Stimulated activated CD4-positive, alpha-beta T cell treated with anti-CD3 and anti-CD28 coated beads, Interleukin-15, amount 100 ng/mL, for 48 hours (primary cell): ENCODE measurements at places on chromosomes 3 and 15.

- no peak for DNase-seq
Measured at GRCh38 chr3:153911116-153911515, 210.1 kb upstream of the ARHGEF26 start.

- no peak for DNase-seq
Measured at GRCh38 chr15:88383354-88383753, 83.8 kb downstream of the MRPL46 start.

GRCh38 chr15:67840749-67841512 lies 1.1 kb upstream of the RNU6-1 start:
- DNase-seq: no peak

- DNase-seq: no peak
Measured at GRCh38 chr3:159257954-159258353, 456.1 kb downstream of the MFSD1 start.

DNA sequence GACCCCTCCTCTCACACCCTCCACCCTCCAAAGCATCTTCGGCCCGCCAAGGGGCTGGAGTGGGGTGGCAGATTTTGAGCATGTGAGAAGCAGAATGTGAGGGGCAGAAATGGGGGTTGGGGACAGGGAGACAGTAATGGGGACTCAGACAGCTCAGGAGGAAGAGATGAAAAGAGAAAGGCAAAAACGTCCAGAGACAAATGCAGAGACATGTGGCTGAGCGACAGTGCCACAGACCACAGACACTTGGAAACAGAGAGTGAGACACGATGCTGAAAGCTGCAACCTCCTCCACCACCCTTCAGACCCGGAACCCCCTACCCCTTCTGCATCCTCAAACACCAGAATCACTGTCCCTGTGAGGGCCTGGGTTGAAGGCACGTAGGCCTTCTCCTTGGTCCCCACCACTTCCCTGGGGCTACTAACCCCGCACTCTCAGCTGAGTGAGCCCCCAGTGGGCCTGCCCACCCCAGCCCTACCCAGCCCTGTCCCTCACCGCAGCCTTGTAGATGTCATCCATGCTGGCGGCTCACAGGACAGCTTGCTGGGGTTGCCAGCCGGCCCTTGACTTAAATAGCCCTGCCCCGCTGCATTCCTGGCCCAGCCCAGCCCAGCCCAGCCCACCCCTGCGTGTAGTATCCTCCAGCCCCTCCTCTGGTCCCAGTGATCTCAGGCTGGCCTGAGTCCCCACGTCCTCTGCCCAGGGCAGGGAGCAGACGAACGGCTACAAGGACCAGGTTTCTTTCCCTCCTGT lies at the start of gene TNNC1:
Gene TNNC1 (minus strand): TSS at position 546 of the 754 bp plus-strand sequence. CDS start 26 bp downstream, at position 520.
- DNase-seq: no peak

DNA sequence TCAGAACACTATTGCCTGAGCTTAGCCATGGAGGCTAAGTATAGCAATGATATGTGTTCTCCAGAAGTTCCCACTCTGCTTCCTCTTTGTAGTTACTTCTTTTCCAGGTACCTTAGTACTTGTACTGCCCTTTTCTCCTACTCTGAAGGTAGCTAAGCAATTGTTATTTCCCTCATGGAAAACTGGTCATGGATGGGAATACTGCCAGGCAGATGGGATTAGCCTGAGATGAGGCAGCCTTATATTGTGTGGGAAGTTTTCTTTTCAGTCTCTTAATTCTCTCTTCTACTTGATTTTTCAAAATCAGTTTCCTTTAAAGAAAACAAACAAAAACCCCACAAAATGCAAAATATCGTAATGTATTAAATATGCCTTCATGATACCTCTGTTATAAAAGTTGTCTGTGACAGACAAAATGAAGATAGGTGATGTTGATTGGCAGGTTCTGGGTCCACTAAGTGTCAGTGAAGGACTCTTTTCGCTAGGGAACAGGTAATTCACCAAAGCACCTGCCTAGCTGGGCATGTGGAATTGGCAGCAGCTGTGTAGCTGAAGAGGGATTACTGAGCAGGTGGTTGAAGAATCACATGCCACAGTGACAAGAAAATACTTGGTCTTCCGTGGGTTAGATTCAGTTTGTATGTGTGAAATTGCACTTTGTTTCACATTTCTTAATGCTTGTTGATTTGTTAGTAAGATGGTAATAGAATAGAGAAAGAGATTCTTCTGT lies 4.1 kb downstream of the ZNF609 start:
- DNase-seq: no peak
